ENCODE measurements at places on chromosomes 7 and 10.

DNA sequence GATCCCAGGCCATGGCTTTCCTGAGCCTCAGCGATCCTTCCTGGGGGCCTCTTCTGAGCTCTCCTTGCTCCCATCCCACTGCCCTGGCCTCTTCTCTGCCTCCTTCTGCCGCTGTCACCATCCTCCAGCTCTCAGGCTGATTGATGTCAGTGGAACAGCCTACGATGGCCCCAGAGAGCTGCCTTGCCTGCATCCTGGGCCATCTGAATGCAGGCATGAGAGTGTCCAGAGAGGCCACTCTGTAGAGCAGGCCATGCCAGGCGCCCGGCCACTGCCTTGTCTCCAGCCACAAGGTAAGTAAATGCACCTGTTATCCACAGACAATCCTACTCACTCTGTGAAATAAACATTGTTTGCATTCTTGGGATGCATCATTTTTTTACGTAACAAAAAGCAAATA is 171.4 kb upstream of the PPP2R2D start:
- DNase-seq: no peak

GRCh38 chr7:25646726-25647413 is 418.6 kb upstream of the NPVF start:
- DNase-seq: no peak

- no peak for DNase-seq
These were observed 16.2 kb downstream of the CEP55 start for GRCh38 chr10:93512565-93512964.

DNA sequence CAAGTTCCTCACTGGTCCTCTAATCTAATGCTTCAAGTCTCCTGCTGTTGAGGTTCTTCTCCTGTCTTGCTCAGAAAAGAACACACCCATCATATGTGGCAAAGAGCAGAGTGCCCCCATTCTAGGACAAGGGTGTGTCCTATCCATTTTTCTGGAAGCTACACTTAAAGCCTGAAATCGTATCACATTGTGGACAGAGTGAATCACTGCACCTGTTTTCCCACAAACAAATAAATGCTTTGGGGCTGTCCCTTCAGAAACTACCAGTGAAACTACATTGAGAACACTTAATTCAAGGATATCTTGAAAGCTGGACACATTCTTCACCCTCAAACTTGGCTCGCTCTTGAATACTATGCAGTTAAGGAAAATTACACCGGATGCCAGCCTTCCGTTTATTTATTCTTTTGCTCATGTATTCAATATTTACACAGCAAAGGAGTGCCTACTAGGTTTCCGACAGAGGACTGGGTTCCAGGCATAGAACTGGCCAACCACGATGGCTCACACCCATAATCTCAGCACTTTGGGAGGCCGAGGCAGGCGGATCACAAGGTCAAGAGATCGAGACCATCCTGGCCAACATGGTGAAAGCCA is 473.0 kb downstream of the GALNT17 start:
- no peak for DNase-seq

DNA sequence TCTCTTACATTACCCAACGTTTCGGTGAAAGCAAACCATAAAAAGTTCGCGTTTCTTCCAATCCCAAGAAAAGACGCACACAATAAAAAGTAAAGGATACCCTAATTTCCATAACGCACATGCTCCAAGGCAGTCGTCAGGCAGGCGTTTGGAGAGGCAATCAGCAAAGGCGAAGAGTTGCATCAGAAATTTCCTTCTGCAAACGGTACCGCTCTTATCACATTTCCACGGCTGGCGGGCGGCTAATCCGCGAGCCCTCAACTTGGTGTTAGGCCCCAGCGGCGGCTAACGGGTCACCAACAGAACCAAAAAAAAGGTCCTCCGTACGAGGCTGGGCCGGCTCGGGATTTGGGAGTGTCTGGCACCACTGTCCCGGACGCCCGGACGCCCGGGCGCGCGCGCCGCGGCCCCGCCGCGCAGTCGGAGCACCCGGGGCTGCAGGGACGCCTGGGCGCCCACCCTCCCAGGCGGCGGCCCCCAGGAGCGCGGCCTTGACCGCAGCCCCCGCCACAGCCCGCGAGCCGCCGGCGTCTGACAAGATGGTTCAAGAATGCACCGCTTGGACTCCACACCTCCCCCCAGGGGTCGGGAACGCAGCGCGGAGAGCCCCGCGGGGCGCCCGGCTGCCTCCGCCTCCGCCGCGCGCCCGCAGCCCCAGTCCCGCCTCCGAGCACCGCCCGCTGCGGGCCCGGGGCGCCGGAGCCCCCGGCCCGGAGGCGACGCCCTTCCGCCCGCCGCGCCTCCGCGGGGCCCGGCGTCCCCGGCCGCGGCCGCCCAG is 9.8 kb upstream of the GRB10 start:
- no peak for DNase-seq

DNA sequence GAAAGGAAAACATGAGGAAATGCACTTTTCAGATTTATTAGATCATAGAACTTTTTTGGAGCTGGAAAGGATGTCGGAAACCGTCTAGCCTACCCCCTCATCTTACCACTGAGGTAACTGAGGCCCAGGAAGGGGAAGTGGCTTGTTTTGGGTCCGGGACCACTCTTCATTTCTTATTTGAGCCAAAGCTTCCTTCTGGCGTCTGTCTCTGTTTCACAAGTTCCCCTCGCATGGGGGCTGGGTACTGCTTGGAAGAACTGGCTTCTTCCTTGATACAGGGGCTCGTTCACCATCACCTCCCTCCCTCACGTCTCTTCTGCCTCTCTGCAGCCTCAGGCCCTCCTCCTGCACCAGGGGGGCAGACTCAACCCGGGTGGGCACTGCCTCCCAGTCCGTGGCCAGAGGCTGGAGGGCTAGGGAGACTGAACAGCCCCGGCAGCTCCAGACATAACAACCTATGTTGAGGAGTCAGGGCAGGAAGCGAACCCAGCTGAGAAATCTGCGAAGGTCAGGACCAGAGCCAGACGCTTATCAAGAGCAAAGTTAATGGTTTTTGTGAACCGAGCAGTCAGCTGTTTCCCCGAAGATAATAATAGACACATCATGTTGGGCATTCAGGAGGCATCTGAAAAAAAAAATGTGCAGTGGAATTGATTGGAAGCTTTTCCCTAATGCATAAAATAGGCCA is 12.9 kb downstream of the HTRA1 start:
- no peak for DNase-seq

DNA sequence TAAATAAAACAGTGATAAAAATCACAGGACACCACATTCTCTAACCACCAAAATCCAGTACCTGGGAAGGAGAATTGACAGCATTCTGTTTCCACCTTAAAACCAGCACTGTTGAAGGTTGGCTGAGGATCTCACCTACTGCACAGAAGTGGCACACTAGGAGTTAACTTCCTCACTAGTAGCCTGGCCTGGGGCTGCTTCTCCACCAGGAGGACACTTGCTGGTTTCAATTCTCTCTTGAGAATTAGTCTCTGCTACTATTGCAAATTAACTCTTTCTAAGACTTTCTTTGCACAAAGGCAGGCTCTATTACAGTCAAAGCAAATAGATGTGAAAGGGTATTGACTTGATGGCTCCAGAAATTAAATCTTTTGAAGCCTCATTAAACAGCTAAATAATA is 2.3 kb upstream of the CTTNBP2 start:
- DNase-seq: no peak

GRCh38 chr7:90232430-90232829 is 12.5 kb upstream of the CFAP69 start:
- DNase-seq: no peak

DNA sequence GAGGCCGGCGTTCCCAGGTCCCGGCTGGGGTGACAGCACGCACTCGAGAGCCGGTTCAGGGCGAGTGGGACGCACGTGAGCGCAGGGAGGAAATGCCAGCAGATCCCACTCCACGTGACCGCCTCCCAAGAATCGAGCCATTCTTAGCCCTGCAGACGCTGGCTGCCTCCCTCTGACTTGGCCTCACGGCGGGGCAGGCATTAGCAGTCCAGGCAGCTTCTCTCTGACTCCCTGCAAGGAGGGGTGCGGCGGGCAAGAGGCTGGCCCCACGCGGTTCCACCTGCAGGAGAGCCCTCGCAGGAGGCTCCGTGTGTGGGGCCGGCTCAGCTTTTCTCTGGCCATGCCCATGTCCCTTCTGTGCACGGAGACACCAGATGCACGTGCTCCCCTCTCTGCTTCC is 10.1 kb downstream of the GPR146 start:
- DNase-seq: no peak
